ENCODE measurements at places on chromosomes 12 and 14. TPM values are rescaled to one million over a fixed set of nuclear protein-coding genes. Genes with fewer than 3 reads are reported as not detected.

Gene TCL1B
- not detected for total RNA-seq

Gene RAB15
- 2.1 TPM for total RNA-seq

Gene MEG3
- 145 TPM for total RNA-seq

Gene GALNT8
- total RNA-seq, result 0.18 TPM

Gene COX8C
- not detected for total RNA-seq

Gene KRT6C
- not detected for total RNA-seq

Gene DICER1
- 25.1 TPM for total RNA-seq

Gene ATP5F1B
- total RNA-seq, result 504 TPM

Gene SYCP3
- total RNA-seq, result 0.14 TPM

Gene CHGA
- not detected for total RNA-seq

Gene CRACR2A
- total RNA-seq, result 5.1 TPM

Gene DEPDC4
- 0.71 TPM for total RNA-seq

Gene LYZ
- 0.09 TPM for total RNA-seq

Gene FIGNL2
- total RNA-seq, result under 0.01 TPM

Gene FOXM1
- 1.8 TPM for total RNA-seq

Gene RHOJ
- 3.4 TPM for total RNA-seq

Gene PAPLN
- total RNA-seq, result 1.8 TPM
